Activated naive CD8-positive, alpha-beta T cell treated with anti-CD3 and anti-CD28 coated beads for 36 hours (primary cell): ENCODE measurements at places on chromosomes 3 and 15. TPM values are rescaled to one million over a fixed set of nuclear protein-coding genes. Genes with fewer than 3 reads are reported as not detected.

Gene ETV5
- 1.2 TPM for total RNA-seq

GRCh38 chr3:46542344-46542743, 23.8 kb downstream of the LRRC2 start:
- no peaks in the 10 kb centered on the region for H3K27me3 ChIP-seq
- no peak overlapping the region for H3K4me3 ChIP-seq
- DNase-seq = no peak
- H3K27ac ChIP-seq = no peak overlapping the region
- peaks cover 45% of the 10 kb centered on the region for H3K4me1 ChIP-seq

- H3K36me3 ChIP-seq = peaks cover 13% of the 10 kb centered on the region
- no peaks in the 10 kb centered on the region for H3K27me3 ChIP-seq
- H3K27ac ChIP-seq = no peak overlapping the region
- no peaks in the 10 kb centered on the region for H3K4me1 ChIP-seq
Measured at GRCh38 chr15:41024131-41024530, 70.9 kb downstream of the CHAC1 start.

Gene CYP19A1
- total RNA-seq = not detected
